Placental pericyte (primary cell): ENCODE measurements at places on chromosomes 11 and 22. TPM values are rescaled to one million over a fixed set of nuclear protein-coding genes. Genes with fewer than 3 reads are reported as not detected.

Gene OR2AG2
- 1.6 TPM in 1 of 2 replicates, not detected in the other for total RNA-seq

Gene MPEG1
- total RNA-seq = under 0.01 and 0.14 TPM in 2 replicates

Gene AMOTL1
- total RNA-seq = 41.8 and 71.9 TPM in 2 replicates

Gene MYO7A
- total RNA-seq = 0.14 and 0.22 TPM in 2 replicates

Gene LRRC56
- total RNA-seq = 1.6 and 2.8 TPM in 2 replicates

Gene RFPL1
- not detected in 2 replicates for total RNA-seq

Gene MFRP
- total RNA-seq = not detected in 2 replicates

Gene SLCO2B1
- total RNA-seq = 0.29 and 0.66 TPM in 2 replicates

Gene OR52I2
- not detected in 2 replicates for total RNA-seq

Gene EMID1
- not detected in 2 replicates for total RNA-seq

Gene SCGB1A1
- not detected in 2 replicates for total RNA-seq

Gene OR8B3
- not detected in 2 replicates for total RNA-seq

Gene CACNA1I
- total RNA-seq = under 0.01 TPM in 2 replicates

Gene MS4A3
- not detected in 2 replicates for total RNA-seq
